Renal cortical epithelial cell (primary cell): ENCODE measurements at places on chromosomes 6 and 20. TPM values are rescaled to one million over a fixed set of nuclear protein-coding genes. Genes with fewer than 3 reads are reported as not detected.
A peak's percentile ranks its signal among the peaks of the same experiment; 100 is the strongest.

Gene SIRPA
- 27.8 and 56.9 TPM in 2 replicates for total RNA-seq

Gene SLX4IP
- total RNA-seq: 2.8 and 7.1 TPM in 2 replicates

Gene TOX2
- not detected in 2 replicates for total RNA-seq

Gene PAK5
- not detected in 2 replicates for total RNA-seq

Gene TFAP2D
- not detected in 2 replicates for total RNA-seq

Gene SLC17A1
- 7.6 and 18.4 TPM in 2 replicates for total RNA-seq

Gene FAM209B
- not detected in 2 replicates for total RNA-seq

Gene ZNF335
- total RNA-seq: 11.1 and 16.1 TPM in 2 replicates

Gene PLCB1
- total RNA-seq: 0.17 and 2.0 TPM in 2 replicates

DNA sequence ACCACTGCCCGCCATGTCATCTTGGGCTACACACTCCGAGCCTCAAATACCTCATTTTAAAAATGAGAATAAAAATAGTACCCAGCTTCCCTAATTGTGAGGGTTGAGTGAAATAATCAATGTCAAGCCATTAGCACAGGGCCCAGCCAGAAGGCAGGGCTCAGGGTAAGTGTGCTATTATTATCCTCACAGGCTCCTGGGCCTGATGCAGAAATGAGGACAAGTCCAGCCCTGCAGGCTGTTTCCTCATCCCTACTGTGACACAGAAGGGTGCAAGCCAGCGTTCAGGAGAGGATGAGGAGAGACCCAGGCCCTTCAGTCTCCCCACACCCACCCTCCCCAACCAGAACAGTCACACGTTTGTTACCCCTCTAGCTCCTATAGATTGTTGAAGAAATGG lies 4.0 kb downstream of the DLK2 start:
- DNase-seq: no peak

DNA sequence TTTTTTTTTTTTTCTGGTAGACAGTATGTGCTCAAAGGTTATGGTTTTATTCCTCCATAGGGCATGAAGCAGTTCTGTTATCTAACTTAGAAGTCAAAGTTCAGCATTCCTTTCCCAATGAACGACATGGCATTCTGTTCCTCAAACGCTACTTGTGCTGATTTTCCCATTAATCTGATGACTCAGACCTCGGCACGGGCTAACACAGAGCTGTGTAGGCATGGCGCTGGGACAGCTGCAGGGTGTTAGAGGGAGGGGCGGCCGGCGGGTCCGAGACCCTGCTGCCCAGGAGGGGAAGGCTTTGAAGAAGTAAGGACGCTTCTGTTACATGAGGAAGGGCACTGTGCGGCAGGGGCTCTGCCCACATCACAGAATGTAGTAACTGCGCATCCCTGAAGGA lies 93.6 kb upstream of the AGPAT4 start:
- peak; percentile 26 for DNase-seq

DNA sequence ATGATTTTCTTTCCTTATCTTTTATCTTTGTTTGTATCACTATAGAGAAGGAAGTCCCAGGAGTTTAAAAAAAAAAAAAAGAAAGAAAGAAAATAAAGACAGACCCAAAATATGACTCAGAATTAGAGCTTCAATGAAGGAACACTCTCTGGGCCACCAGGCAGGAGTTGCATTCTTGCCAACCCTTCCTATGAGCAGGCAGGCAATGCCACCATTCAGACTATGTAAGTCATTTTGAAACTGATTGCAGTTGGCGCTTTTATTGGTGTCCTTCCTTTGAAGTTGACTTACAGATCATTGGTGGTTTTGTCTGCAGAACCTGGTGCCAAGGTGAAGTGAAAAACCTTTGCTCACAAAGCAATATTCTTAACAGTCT lies 50.3 kb downstream of the MYB start:
- DNase-seq: no peak

DNA sequence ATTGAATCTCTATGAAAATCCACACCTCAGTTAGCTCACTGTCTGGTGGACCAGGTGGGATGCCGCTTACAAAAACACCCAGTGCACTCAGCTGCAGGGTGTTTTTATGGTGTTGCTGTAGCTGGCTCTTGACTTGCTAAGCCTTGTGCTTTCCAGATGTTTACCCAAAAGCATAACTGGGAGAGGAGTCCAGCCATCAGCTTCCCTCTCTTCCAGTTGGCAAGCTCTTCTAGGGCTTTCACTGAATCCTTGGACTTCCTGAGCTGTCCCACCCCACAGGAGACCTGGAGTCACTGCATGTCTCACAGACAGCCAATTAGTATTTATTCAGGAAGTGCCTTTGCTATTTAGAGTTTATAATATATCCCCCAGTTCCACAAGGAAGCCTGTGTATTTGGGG lies 210.9 kb downstream of the FNDC1 start:
- no peak for DNase-seq

DNA sequence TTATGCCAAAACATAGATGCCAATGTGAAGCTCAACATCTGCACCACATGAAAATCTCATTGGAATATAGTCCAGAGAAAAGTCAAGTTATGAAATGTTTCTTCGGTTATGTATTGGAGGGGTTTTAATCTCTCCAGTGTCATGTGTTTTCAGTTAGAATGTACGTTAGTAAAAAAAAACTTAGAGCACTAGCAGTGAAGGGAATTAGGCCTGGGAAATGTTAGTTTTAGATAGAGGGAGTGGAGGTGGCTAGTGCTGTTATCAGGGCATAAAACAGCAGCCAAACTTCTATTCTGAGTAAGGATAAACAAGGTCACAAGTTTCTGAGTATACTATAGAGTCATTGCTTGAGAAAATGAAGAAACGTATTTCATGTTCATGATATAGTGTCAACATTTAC lies 42.9 kb downstream of the HDGFL1 start:
- no peak for DNase-seq

DNA sequence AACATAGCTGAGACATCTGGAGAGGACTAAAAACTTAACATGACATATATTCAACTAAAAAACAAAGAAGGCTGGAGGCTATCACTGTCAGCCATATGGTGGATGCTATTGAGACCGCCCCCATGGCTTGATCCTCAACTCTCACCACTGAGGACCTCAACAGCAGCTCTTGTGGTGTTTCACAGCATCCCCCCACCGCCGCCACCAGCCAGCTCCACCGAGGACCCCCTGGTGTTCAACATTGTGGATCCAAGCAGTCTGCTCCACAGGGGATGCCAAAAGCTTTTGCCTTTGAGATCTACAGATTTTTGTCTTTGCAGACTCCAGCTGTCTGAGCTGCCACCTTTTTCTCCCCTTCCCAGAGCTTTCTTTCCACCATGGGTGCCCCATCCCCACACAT lies 64.6 kb downstream of the NUS1 start:
- no peak for DNase-seq

DNA sequence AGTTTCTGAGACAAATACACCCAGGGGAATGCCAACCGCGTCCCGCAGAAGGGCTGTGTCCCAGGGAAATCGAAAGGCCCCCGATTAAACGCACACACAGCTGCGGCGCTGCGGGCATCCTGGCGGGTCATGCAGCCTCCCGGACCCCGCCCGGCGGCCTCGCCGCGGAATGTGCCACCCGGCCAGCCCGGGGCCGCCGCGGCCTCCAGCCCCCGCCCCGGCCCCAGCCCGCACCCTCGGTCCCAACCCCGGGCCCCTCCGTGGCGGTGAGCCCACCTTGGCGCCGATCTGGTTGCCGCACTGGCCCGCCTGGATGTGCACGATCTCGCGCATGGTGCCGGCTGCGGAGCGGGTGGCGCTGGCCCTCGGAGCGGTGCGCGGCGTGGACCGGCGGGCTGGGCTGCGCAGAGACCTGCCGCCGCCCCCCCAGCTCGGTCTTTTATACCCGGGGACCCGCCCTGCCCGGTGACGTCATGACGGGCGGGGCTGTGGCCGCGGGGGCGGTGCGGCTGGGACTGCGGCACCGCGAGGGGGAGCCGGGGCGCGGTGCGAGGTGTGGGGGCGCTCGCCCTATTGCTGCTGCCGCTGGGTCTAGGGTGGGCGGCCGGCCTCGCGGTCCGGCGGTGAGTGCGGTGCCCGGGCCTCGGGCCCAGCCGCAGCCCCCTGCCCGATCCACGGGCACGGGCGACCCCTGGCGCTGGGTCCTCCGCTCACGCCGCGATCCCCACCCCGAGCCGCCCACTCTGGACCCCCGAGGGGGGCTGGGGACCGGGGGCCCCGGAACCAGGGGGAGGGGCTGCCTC lies at the start of gene TUBB2A:
TSS of gene TUBB2A (minus strand) at position 414 of the 803 bp plus-strand sequence. CDS start at position 333, 81 bp downstream.
- DNase-seq: no peak

DNA sequence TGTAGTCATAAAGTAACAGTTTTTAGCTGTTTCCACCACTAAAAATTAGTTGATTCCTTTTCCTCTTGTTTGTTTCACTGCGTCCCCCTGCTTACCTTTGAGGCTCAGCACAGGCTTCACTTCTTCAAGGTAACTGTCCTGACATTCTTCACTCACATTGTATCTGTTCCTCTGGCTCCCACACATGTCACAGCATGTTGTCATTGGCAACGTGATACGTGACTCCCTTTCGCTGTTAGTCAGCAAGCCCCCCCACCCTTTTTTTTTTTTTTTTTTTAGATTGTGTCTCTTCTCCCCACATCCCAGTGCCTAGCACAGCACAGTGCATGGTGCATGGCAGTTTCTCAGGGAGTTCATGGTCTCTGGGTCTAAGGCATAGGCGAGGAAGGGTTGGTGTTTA lies 13.3 kb downstream of the VAPB start:
- no peak for DNase-seq

- no peak for DNase-seq
These were observed 106.6 kb downstream of the DLL1 start for GRCh38 chr6:170184316-170184715.

GRCh38 chr6:125836466-125836865 lies 45.7 kb downstream of the NCOA7 start:
- no peak for DNase-seq

GRCh38 chr20:52346797-52347196 lies 155.2 kb upstream of the ZFP64 start:
- DNase-seq: no peak

DNA sequence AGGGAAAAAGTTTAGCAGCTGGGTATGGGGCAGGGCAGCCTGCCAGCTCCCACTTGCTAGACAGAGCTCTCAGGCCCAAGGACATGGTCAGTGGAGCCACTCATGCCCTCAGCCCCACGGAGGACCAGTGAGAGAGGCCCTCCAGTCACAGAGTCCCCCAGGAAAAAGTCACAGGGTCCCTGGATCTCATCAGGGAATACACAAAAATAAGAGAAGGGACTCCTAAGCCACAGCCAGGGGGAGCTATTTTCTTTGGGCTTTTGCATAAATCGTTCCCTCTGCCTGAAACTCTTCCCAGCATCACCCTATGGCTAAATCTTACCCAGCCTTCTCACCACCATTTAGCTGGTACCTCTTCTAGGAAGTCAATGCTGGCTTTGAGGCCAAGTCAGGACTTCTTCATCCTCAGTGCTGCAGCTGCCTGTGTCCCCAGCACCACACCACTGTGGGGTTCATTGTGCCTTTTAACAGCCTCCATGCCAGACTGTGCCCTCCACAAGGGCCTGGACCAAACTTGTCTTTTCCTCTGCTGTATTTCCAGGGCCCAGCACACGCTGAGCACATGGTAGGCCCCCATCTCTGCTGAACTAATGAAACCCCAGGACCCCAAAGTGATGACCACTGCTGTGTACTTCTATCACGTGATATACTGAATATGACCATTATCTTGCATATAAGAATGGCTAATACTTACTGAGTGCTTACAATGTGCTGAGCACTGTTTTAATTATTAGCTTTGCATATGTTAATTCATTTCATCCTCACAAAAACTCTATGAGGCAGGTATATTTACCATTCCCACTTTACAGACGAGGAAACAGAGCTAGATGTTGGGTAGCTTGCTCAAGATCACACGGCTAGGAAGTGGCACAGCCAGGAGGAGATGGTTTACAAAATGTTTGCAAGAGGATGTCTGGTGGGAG lies 2.0 kb downstream of the ZNF335 start:
- DNase-seq: peak; percentile 65

DNA sequence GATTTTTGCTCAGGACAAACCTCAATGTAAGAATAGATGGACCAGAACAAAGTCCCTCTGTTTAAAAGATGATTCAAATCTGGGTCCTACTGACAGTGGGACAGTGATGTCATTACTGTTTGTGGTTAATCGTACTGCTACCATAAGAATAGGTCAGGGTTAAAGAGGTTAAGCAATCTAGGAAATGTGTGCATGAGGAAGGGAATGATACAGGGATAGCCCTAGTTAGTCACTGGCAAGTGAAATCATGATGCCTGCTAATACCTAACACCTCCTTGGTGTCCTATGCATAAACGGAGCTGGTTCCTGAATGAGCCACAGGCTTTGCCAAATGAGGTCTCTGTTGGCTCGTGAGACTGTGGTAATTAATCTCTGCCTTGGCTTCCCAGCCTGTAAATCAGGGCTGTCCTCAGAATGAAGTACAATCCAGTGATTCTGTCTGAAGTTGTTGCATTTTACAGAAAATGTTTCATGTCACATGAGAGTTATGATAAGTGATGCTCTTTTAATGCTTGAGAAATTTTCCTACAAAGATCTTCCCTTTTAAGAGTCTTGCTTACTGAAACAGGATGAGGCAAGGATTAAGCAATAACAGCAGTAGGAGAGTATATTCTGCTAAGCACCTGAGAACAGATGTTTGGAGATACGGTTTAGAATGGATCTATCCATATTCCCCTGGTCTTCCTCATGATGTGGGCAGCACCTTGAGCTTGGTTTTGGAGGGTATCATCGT lies 3.8 kb downstream of the MEP1A start:
- peak; percentile 28 for DNase-seq

GRCh38 chr6:82094166-82094806 lies 153.3 kb downstream of the IBTK start:
- DNase-seq: no peak
